ENCODE measurements at places on chromosomes 5 and 9.

GRCh38 chr5:127375124-127375523, 84.5 kb downstream of the MEGF10 start:
- DNase-seq = no peak

GRCh38 chr9:94300470-94301301, 27.8 kb downstream of the NUTM2F start:
- no peak for DNase-seq

DNA sequence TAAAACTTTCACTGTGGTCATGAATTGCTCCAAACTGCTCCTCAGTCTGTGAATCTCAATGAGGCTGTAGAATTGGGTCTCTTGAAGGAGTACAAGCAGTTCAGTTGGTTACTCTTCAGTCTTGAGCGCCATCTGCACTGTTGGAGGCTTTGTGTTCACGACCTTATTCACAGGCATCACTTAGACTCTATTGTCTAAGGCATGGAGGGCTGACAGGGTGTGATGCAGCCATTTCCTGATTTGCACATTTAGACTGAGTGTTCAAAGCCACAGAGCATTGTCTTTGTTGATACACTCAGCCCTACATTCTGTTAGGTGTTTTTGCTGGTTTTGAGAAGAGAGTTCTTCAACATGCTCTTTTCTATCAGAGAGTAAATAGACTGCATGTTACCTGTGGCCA, 355.9 kb upstream of the RIOK2 start:
- no peak for DNase-seq

DNA sequence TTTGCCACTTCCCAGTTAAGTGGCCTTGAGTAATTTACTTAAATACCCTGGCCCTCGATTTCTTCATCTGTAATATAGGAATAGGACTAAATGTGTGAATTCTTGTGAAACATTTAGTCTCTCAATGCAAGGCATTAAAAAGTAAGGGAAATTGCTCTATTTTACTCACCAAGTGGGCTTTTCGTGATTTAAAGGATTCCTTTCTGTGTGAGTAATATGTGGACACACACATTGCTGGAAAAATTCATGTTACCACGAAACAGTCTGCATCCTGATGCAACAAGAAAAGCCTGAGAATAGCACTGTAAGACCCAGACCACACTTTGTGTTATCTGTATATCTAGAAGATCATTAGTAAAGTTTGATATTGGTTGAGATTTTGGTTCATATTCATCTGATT, 1243.0 kb upstream of the CDH9 start:
- no peak for DNase-seq

DNA sequence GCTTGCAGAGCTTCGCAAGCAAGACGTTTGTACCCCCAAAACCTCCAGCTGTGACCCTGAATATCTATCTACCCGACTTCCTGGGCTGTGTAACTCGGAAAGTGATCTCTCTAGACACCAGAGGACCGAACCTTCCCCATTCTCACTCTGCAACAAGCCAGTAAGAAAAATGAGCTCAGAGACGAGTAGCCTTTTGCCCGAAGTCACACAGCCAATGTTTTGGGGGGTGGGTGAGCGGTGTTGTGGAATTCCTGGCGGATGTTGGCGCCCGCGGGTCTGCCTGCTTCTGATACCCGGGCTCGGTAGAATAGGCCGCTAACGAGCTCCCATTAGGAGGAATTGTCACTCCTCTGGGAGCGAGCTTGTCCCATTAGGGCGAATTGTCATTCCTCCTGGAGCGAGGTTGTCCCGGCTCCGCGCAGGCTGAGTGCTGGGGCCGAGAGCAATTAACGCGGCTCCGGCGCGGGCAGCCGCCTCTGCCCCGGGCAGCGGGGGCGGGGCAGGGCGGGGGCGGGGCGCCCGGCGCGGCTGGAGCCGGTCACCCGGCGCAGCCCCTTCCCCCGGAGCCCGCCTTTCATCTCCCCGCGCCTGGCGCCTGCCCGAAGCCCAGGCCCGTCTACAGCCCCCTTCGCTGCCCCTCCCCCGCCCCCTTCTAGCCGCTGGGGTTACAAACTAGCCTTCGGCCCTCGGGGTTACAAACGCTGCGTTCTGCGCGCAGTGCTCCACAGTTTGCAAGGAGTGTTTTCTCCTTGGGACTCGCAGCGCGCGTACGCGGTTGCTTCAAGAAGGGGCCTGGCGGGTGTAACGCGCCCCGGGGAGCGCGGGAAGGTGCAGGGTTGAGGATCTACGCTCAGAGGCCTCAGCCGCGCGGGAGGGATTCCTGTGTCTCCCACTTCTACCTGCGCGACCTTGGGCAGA, 3.5 kb upstream of the MSX2 start:
- no peak for DNase-seq

DNA sequence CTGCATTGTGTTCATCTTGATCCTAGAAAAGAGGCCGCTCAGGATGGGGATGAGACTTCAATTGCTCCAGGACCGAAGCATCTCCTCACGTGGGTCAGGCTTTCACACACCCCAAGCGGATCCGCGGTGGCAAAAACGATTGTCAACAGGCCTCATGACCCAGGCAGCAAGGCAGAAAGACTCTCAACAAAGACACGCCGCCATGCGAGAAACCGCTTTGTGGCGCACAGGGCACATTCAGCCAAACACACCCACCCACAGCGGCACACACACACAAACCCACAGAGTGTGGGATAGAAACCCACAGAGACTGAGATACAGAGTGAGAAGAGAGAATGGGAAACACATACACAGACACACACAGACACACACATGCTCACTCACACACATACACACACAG, 483.4 kb downstream of the SPATA31A7 start:
- DNase-seq = no peak

GRCh38 chr5:88782571-88782970, 100.4 kb downstream of the MEF2C start:
- DNase-seq = peak; percentile 69

DNA sequence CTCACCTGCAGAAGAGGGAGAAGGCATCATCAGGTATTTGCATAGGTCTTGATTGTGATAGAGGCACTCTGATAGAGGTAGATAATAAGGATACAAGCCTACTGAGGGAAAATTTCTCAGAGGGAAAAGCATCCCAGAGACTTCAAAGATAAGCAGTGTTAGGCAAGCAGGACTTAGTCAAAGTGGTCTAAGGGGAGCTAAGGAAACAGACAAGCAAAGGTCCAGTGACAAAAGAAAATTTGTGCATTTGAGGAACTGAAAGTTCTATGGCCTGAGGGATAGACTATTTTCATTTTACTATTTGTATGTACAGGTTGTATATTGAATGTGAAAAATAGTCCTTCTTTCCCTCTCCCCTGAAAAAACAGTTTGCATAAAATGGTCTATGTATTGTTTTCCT, 27.4 kb downstream of the OXCT1 start:
- DNase-seq = no peak

DNA sequence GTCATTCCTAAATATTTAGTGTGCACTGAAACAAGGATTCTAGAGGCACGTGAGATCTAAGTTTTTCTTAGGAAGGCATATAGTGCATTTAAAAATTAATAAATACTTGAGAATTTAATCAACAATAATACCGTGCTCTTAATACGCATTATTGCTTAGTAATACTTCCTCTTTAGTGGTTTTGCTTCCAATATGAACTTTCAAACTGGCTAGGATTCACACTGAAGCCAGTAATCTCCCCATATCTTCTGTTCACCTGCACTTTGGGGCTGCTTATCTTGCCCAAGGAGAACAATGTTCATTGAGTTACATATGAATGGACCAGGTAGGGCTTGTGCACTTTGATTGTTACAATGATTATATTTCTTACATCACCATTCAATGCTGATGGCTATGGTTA, 180.5 kb upstream of the RIOK2 start:
- DNase-seq = peak; percentile 9

DNA sequence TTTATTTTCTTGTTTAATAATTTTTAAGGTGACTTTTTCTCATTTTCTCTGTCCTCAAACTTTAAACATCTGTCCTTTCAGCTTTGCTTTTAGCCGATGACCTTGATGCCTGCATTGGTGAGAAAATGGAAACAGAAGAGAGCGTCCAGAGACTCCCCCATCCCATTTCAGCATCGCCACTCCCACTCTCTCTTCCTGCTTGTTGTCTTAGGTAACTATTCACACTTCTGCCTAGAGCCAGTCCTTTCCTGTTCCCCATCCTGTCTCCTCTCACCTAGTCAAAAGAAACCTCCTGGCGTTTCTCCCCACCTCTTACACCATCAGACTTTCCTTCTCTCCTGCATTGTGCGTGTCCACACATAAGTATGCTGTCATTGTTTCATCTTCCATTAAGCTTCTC, 124.6 kb downstream of the MAST4 start:
- DNase-seq = no peak

- DNase-seq = peak; percentile 78
Measured at GRCh38 chr5:140549237-140550144, 2.0 kb downstream of the EIF4EBP3 start.

DNA sequence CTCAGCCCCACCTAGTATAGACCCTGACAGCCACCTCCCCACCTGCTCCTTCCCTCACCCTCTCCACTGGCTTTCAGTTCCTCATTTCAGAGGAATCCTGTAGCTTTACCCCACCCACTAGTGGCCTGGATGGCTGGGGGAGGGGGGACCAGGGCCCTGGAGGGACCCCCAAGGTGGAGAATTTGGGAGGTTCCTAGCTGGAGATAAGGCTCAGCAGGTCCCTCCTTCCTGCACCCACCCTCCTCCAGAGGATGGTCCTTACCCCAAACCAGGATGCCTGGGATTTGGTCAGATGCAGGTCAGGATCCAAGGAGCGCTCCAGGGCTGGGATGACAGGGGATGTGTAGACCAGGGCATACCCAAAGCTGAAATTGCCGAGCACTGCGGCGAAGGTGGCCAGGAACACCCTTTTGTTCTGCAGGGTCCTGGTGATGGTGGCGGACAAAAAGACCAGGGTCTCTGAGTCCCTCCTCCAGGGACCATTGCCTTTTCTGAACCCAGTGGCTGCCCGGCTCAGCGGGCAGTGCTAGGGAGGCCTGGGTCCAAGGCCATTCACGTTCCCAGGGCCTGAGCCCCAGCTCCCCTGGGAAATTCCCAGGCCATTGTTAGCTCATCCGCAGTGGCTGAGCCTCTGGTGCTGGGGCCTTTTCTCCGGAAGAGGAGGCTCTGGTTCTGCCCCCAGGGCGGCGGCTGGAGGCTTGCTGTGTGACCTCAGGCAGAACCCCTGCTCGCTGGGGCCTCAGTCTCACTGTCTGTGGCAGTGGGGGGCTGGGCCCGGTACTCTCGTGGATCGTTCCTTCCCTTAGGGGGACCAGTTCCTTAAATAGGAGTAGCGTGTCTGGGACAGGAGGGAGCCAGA, 678 bp downstream of the SLC2A6 start:
- peak; percentile 73 for DNase-seq

- DNase-seq = no peak
Measured at GRCh38 chr9:35426627-35427026, 63.3 kb upstream of the RUSC2 start.

GRCh38 chr5:142242272-142242671, 82.5 kb downstream of the SPRY4 start:
- DNase-seq = no peak

GRCh38 chr9:92961627-92962302, 14.4 kb downstream of the FGD3 start:
- DNase-seq = peak; percentile 41

- no peak for DNase-seq
Measured at GRCh38 chr5:178590924-178591423, 781 bp upstream of the COL23A1 start.

GRCh38 chr5:36359267-36359666, 57.6 kb upstream of the RANBP3L start:
- DNase-seq = no peak

GRCh38 chr9:90741036-90741435, 60.6 kb upstream of the SYK start:
- DNase-seq = no peak

GRCh38 chr5:3584724-3585531, 10.7 kb upstream of the IRX1 start:
- no peak for DNase-seq

DNA sequence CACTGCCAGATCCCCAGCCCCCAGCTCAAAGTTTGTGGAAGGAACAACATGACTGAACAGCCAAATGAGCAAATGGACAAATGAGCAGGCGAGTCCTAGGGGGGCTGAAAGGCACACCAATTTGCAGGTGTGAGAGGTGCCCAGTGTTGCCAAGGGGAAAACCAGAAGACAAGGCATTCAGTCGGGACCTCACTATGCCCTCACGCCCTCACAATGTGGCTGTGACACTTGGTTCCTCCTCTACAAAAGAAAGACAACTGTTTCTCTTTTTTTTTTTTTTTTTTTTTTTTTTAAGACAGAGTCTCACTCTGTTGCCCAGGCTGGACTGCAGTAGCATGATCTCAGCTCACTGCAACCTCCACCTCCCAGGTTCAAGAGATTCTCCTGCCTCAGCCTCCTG, 28.0 kb downstream of the TNIP1 start:
- no peak for DNase-seq

- no peak for DNase-seq
Measured at GRCh38 chr9:7177383-7177782, 419.6 kb downstream of the KDM4C start.

GRCh38 chr9:120938851-120939250, 12.3 kb upstream of the TRAF1 start:
- no peak for DNase-seq

DNA sequence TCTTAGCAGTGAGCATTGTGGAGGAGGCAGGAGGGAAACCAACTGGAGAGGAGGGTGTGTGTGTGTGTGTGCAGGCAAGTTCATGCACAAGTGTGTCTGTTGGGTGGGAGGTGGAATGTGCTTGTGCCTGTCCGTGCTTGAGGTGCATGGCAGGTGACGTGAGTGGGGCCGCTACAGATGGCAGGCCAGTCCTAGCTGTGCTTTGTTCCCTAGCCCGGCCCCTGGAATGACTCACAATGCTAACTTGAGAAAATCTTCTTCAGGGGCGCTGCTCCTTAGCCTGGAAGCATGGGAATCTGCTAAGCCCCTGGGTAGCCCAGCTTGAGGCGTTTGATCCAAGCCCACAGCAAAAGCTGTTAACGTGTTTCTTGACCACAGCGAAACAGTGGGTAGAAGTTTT, 25.0 kb upstream of the DMRT2 start:
- DNase-seq = no peak

- no peak for DNase-seq
Measured at GRCh38 chr5:133758641-133759040, 146.3 kb upstream of the FSTL4 start.

DNA sequence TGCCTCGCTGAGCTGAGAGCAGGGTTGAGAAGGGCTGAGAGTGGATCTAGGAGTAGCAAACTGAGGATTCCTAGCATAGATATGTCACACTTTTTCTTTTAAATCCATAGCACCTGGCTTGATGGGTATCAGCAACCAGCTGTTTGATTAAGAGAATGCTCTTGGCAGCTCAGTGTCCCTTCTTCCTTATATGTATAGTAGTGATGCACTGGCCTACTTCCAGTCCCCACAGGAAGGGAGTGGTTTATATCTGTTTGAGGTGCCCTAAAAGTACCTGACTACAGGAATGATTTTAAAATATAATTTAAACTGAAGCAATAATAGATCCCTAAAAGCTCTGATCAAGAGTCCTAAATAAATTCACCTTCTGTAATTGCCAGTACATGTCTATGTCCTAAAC, 546.8 kb upstream of the ZNF608 start:
- DNase-seq = no peak
